ENCODE measurements at places on chromosomes 16 and 17.

DNA sequence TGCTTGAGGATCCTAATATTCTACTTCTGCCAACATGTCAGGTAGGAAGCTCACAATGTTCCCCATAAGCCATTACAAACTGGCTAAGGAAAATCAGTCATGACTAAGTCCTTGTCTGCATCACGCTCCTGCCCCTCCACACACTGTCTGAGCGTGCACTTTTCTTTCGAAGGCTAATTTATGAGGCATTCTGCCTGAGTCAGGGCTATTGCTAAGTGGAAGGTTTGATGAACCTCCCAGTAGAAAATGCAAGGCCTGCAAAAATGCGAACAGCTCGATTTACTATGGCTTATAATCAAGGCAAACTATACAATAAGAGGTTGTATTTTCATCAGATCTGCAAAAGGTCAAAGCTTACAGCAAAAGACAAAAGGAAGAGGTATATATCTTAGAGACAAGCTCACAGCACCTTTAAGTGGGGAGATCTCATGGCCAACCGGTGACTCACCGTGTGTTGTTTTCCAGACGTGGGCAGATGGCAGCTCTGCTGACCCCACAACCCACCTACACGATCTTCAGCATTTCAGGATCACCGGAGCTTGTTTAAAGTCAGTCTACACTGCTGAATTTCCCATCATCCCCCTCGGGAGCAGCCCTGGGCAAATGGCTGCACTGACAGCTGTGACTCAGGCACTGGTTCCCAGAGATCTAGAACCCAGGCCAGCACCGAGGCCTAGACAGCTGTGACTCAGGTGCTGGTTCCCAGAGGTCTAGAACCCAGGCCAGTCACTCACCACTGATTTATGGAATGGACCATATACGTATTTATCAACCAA is 26.1 kb downstream of the MEAK7 start:
- no peak for DNase-seq

DNA sequence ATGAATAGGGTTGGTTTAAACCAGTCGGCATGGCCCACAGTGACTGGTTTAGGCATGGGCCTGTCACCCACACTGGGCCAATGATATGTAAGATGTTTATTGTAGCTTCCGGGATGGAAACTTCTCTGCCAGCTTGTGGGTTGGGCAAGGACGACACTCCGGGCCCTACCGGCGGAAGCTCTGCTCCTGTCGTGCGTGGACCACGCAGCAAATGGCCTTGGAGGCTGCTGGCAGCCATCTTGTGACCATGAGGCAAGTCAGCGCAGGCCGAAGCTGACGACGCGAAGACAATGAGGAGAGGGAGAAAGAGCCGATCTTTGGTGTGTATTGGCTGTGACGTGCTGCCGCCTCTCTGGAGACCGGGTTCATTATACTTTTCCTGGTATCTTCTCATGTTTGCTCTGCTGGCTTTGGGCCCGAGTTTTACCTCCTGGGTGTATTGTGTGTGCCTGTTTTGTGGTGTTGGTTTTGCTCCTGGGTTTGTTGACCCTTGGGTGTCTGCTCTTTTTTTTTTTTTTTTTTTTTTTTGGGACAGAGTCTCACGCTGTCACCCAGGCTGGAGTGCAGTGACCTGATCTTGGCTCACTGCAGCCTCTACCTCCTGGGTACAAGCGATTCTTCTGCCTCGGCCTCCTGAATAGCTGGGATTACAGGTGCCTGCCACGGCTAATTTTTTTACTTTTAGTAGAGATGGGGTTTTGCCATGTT is 15.4 kb downstream of the SLC25A10 start:
- DNase-seq = no peak

GRCh38 chr17:56735842-56736241 is 97.9 kb downstream of the C17orf67 start:
- DNase-seq = no peak

DNA sequence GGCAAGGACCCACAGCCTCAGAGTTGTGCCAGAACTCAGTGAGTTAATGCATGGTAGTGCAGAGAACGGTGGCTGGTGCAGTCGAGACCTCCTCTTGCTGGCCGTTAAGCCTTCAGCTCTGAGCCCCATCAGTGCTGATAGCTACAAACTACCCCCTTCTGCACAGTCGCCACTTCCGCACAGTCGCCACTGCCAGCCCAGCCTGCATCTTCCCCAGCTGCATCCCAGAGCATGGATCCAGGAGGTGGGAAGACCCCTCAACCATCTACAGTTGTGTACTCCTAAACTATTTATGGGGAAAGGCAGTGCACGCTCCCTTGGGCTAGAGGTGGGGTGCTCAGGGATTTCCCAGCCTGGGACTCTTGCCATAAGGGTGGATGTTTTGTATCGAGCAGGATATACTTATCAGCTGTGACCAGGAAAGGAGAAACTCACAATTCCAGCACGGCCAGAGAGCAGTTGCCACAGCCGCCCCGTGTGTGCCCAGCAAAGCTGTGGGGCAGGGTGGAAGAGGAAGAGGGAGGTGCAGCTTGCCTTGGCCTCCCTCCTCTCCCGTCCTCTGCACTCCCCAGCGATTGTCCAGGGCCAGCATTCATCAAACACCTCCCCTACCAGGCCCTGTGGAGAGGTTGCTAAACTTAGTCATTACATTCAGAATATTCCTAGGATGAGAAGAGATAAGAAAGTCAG is 49.5 kb upstream of the CMIP start:
- DNase-seq = no peak

DNA sequence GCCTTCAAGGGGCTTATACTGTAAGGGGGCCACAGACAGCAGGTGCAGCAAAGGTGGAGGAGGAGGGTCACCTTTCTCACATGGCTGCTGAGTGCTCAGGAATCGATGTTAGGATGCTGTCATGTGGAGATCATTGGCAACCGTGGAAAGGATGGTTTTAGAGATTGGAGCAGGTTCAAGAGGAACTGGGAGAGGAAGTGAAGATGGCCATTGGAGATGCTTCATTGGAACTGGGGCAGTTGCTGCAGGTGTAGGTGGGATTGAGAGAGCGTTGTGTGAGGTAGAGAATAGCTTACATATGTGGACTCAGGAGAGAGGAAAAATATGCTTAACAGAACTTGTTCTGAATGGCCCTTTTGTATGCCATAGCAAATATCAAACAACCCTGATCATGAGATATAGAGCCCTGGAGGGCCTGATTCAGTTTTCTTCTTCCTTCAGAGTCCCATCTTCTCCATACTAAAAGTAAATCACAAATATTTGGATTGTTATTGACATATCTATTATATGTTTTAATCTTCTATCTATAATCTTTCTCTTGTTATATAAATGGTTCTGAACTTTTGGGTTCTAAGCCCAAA is 40.8 kb downstream of the LDHD start:
- no peak for DNase-seq

- DNase-seq = no peak
These were observed 4.6 kb downstream of the CLUH start for GRCh38 chr17:2706911-2707510.

DNA sequence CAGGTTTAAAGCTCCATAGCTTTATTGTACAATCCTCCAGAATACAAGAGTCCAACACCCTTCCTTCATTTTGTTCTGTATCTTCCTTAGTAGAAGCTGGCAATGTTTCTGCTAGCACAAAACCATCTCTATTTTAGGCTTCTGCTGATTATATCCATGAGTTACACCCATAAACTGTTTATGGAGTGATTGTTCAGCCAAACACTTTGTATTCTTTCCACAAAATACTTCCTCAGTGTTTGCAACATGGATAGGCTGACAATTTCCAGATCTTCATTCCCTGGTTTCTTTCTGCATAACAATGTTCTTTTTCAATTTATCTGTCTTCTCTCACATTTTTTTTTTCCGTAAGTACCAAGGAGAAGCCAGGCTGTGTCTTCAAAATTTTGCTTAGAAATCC is 839.9 kb upstream of the CDH8 start:
- DNase-seq = no peak

DNA sequence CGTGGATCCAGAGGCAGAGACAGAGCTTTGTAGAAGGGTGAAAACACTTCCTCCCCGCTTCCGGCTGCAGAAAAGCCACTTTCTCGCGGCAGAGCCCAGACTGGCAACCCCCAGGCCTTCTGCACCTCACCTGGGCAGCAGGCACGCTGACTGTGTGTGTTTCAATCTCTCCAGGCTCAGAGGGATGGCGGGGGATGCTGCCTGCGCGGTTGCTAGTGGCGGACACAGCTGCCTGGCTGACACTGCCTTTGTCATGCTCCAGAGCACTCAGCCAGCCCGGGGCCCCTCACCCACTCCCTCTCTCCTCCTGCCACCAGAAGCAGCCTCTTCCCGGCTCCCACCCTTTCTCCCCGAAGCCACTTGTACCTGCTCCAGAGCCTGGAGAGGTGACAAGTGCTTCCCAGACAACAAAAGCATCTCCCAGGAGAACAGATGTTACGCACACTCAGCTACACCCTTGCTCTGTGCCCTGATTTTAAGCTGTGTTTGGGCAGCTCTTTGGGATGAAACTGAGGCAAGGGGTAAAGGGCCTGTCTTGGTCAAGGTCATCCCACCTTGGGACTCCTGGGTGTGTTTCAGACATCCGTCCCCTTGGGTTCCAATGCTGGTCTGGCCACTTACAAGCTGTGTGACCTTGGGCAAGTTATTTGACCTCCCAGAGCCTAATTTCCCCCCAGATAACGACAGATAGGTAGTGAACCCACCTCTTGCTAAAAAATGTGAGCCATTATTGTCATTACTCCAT is 9.2 kb upstream of the GLIS2 start:
- DNase-seq = no peak

DNA sequence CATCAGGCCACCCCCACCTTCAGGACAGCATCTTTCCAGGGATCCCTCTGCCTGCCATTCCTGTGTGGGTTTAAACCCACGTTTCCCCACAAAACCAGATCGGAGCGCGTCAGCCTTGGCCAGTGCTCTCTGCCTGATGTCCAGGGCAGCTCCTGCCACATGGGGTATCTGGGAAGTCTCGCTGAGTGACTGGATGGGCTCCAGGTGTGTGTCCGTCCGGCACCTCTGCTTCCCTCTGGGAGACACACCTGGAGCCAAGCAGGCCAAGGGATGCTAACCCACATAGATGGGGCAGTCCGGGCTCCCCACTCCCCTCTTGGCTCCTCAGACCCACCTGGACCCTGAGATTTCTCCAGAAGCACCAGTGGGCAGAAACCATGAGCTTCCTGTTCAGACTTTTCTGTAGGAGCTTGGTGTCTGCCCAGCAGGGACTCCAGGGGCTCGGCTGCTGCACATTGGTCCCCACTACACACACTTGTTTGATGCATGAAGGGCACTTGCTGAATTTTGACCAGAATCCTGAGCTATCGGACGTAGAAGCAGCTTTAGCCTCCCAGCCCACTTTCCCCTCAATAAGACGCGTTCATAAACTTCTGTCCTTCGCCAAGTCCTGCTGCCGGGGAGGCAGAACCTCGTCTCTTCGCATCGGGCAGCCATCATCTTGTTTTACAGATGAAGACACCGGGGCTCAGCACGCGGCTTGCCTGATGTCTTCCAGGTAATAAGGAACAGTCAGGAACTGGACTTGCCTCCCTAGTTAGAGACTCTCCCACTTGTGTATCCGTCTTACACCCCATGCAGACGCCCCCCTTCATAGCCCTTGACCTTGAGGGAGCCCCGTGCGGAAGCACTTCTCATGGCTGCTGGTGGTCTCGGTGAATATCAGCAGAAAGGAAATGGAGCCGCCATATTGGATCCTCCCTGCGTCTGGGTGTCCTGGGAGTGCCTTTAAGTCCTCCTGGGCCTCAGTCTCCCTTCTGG is 91.6 kb upstream of the ZNF469 start:
- DNase-seq = no peak

DNA sequence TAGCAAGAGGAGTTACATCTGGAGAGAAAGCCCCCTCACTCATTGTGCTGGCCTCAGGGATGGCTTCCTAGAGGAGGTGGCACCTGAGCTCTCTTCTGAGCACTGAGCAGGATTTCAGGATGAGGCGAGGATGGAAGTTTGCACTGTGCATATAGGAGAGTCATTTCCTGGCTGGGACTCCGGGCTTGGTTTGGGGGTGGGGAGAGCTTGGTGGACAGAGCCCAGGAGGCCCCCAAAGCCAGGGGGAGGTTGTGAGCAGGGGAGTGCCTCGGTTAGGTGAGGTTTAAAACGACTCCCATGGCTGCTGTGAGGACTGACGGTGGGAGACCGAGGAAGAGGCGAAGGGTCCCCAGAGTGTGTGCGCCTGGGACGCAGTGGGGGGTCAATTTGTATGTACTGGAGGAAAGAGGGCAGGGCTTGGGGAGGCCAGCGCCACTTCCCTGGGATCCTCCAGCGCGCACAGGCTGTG is 1.2 kb downstream of the CAMKK1 start:
- DNase-seq = no peak
